ENCODE measurements at places on chromosomes 4 and X. TPM values are rescaled to one million over a fixed set of nuclear protein-coding genes. Genes with fewer than 3 reads are reported as not detected.

GRCh38 chr4:126470862-126471261, 1156.1 kb downstream of the FAT4 start:
- DNase-seq: no peak

- DNase-seq: no peak
These were observed 36.3 kb downstream of the SOD3 start for GRCh38 chr4:24831637-24832036.

- DNase-seq: no peak
These were observed 145.1 kb upstream of the HCCS start for GRCh38 chrX:10966057-10966456.

DNA sequence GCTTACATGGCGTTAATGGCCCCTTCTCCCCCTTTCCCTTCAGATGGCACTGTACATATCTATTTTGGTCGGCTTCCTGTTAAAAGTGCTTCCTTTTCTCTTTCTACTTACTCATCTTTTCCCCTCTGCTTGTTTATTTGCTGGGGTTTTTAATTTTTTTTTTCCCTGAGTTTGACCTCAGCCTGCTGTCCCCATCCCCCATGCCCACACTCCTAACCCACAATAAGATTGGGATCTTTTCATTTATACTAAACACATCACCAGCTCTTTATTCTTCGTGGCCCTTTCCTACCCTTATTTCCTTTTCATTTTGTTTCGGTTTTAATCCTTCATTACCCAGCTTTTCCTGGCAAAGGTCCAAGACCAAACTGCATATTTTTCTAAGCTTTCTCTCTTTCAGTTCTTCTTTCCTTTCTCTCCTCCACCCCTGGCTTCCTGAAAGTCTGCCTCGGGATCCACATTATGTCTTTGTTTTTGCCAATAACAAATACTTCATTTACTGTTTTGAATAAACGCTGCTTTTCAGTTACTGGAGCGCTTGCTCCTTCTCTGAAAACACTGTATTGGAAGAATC, 152.0 kb upstream of the USP9X start:
- DNase-seq: no peak

DNA sequence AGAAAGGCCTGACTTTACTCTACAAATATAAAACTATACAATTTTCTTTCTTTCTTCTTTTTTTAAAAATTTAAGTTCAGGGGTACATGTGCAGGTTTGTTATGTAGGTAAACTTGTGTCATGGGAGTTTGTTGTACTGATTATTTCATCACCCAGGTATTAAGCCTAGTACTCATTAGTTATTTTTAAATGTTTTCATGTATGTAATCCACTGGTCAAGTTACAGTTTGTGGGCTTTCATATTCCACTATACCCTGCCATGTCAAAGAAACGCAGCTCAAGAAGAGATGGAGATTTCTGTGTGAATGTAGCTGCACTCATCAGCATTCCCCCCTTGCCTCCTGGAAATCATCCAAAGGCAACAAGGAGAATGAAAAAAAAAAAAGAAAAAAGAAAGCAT, 31.2 kb upstream of the SPRY1 start:
- no peak for DNase-seq

DNA sequence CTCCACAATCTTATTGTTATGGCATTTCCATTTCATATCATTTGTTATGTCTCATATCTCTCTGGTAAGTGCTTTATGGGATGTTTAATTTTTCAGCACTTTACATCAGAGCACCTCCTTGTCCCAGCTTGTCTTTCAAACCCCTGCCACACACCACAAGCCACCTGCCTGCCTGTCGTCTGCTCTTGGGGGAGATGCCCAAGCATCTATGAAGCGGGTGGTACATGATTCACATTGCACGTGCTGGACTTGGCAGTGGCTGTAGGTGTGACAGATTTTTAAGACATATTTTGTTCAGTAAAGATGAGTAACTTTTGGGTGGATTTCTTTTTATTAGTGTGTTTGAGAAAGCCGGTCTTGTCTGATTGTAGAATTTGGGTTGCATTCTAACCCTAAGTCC, 14.2 kb upstream of the SPATA4 start:
- no peak for DNase-seq

- no peak for DNase-seq
These were observed 101.6 kb downstream of the FGF16 start for GRCh38 chrX:77548751-77549150.

GRCh38 chr4:6064383-6064782, 46.2 kb upstream of the C4orf50 start:
- no peak for DNase-seq

DNA sequence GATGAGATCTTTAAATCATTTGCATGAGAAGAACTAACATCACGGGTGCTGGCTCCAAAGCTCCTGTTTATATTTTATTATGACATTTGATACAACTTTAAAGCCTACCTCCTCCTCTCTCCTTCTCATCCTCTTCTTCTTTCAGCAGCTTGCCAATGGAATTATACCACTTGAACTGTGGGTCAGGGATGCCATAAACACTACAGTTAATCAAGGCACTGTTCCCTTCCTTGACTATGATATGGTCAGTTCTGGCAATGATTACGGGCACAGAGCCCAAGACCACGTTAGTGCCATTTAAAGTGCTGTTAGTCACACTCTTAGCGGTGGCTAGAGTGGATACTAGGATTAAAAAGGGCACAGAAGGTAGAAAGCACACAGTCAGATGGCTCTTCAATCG, 20.7 kb downstream of the MFAP3L start:
- DNase-seq: no peak

- DNase-seq: peak; percentile 21
These were observed 67.4 kb downstream of the APBB2 start for GRCh38 chr4:41146716-41147506.

DNA sequence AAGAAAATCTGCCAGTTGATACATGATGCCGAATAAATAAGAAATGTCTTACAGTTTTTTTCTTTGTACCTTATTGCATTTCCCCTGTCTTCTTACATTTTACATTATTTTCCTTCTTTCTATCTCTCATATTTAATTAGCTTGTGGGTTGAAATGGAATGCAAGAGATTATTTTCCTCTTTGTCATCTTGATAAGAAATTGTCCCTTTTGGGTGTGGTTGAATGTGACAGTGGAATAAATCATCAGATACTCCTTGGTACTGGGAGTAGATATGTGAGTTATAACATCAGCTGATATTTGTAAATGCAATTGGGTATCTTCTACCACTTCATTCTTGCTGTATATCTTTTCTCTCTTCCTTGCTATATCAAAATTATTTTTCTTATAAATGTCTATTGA, 997.4 kb downstream of the RAPGEF2 start:
- DNase-seq: no peak

DNA sequence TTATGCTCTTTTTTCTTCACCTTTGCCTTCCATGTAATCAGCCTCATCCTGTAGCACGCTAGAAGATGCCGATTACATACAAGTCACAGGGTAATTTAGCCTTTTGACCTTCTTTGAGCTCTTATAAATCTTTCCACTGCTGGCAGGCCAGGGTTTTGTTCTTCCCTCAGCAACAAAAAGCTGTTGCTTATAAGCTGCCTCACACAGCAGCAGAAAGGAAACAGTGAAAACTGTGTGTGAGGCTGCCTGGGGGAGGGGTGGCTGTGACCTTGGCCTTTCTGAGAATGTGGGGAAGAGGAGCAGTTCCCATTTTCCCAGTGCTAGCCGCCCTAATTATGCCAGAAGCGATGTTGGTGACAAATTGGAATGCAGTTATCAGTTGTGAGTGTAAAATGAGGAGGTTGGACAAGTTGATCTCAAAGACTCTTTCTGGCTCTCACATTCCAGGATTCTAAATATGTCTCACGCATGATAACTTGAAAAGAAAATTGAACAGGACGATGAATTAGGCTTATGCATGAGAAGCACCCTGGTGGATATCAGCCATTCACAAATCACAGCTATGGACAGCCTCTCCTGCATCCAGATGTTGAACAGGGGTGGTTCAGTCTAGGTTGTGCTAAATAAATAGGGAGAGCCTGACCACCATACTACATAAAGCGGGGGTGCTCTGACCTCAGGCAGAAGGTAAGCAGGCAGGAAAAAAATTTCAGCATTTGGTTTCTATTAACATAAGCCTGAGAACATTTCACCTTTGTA, 25.7 kb downstream of the SLITRK2 start:
- peak; percentile 60 for DNase-seq

- DNase-seq: peak; percentile 29
These were observed 2.0 kb downstream of the ZFX start for GRCh38 chrX:24151513-24151912.

DNA sequence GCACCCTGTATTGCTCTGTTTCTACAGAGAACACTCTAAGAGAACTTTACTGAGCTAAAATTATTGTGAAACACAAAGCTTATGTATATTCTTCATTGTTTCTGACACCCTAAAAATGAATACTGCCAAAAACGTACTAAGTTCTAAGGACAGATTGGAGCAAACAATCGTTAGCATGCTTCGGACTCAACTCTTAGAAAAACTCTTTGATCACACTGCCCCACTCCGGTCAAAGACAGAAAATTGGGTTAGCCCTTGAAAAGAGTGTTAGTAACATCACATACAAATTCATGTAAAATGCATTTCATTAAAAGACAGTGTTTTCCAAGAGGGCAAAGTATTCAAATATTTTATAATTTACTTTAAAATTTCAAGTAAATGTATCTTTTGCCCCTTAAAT, 177.4 kb downstream of the DCHS2 start:
- peak; percentile 36 for DNase-seq

GRCh38 chr4:146567396-146567795, 45.7 kb upstream of the SLC10A7 start:
- DNase-seq: no peak

- DNase-seq: no peak
These were observed 4.2 kb downstream of the PAK3 start for GRCh38 chrX:111100191-111100590.

DNA sequence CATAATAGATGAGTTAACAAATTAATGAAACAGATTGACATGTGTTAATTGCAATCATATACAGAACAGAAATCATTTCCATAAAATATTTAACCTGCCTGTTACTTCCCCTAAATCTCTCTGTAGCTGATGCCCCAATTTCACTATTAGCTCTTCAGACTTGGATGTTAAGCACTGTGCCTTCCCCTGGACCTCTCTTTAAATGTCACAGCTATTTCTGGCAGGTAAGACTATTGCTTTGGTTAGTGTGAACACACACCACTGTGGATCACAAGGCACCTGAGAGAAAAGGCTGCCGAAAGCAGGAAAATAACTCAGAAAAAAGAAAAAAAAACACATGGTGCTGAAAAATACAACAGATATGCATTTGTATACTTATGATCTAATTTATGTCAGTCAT, 91.3 kb downstream of the SNCA start:
- no peak for DNase-seq

RWDD4 gene
- 25.4 TPM for total RNA-seq

TGIF2LX gene
- 16.1 TPM for total RNA-seq

ZDHHC9 gene
- 6.9 TPM for total RNA-seq

COL4A6 gene
- 3.5 TPM for total RNA-seq

HTN3 gene
- total RNA-seq: not detected

TLR1 gene
- 5.5 TPM for total RNA-seq

Data from testis (tissue), 5 donors.